ENCODE measurements at places on chromosomes 3 and 15.

DNA sequence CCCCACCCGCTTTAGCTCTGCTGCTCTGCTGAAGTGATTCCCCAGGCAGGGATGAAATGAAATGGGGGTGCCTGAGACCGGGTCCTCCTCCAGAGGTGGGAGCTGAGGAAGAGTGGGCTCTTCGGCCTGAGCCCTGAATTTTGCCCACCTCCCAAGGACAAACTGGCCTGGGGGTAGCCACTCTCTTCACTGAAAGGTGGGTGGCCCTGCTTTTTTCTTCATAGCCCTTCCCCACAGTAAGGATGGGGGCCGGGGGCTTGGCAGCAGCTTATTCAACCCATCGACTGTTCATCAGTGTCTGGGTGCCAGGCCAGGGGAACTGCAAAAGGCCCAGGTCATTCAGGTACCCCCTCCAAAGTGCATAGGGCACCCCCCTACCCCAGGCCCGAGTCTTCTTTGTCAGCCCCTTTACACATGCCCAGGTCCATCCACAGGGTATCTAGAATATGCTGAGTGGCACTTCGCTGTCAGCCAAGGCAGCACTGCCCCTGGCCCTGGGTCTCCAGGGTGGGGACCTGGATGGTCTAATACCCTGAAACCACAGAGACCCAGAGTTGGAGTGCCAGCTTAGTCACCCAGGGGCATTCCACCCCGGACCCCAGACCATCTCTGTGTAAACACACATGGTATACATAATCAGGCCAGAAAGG is 7.9 kb downstream of the SCN5A start:
- DNase-seq, result no peak

- peak; percentile 44 for DNase-seq
Measured at GRCh38 chr3:62805580-62806277, 69.5 kb downstream of the CADPS start.

GRCh38 chr3:15875016-15875689 is 77.4 kb upstream of the ANKRD28 start:
- no peak for DNase-seq

- no peak for DNase-seq
Measured at GRCh38 chr15:57505056-57505715, 86.5 kb upstream of the MYZAP start.

- no peak for DNase-seq
Measured at GRCh38 chr3:133570937-133571320, 2.6 kb upstream of the CDV3 start.

- DNase-seq, result peak; percentile 56
Measured at GRCh38 chr3:62416144-62416543, 42.8 kb upstream of the FEZF2 start.

GRCh38 chr3:116824208-116824607 is 114.6 kb downstream of the TUSC7 start:
- no peak for DNase-seq

DNA sequence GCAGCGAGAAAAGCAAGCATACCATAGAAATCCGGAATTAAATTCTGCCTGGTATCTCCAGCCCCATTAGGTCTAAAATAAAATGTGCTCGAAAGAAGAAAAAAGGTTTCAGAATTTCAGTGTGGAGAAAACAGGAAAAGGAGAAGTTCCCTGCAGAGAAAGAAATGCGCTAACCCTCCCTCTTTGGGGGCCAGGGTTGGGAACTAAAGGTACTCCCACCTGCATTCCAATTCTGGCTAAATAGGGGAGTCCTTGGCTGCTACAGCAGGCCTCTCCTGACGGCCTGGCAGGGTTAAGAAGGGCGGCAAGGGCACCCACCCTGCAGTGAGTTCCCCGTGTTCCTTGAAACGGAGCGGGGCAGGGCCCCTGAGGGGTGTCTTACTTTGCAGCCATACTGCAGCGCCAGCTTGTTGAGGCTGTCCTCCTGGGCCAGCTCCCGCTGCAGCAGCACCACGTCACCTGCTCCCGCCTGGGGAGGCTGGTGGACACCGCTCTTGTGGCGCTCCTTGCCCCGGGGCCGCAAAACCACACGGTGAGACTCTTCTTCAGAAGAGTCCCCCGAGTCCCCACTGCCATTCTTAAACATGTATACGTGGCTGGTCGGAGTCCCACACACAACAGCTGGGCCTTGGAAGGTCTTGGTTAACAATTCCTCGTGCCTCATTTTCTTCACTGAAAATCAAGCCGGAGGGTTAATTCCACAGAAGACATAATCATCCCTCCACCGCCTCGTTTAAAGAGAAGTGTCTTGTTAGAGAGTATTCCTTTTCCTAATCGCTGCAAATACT is 1.7 kb downstream of the LYSMD4 start:
- DNase-seq, result no peak

DNA sequence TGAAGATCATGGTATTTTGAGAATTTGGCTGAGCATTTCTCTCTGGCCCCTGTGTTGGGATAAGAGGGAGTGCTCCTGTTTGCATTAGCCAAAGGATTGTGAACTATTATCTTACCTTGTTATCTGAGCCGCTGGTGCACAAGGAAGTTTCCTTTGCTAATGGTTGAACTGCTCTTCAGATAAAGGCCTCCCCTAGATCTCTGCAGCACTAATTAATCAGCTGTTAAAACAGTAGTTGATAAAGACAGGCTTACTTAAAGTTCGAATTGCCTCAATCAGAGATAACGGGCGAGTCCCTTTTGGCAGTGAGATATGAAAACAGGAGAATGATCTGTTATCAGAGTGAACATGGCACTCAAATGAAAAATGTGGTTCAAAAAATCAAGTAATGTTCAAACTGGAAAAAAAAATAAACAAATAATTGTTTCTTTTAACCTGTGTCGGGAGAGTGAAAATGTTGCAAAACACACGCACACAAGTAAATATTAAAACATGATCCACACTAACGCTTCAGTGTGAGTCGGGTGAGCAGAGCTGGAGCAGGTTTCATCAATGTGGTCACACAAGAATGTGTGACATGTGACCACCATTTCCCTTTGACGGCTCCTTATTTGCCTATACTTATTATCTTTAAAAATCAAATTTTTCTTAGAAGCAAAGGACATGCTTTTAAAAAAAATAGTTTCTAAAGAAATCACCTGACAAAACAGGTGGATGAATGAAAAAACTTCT is 469.1 kb downstream of the SOX2 start:
- DNase-seq, result peak; percentile 29

DNA sequence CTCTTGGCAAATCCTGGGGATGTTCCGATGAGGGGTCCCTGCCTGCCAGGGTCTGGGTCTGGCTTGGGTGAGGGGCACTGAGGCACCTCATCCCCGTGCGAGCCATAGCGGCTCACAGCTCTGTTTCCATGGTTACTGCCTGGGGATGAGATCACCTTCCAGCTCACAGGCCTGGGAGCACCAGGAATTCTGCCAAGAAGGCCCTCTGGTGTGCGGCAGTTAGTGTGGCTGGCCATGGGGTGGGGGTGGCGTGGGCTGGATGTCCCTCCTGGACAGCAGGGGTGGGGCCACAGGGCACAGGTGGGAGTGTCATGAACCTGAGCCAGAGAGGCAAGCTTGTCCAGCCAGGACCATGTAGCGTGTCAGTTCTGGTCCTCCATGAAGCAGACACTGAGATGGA is 22.1 kb upstream of the PRR23E start:
- no peak for DNase-seq

GRCh38 chr15:70437882-70438451 is 325.4 kb downstream of the UACA start:
- no peak for DNase-seq

DNA sequence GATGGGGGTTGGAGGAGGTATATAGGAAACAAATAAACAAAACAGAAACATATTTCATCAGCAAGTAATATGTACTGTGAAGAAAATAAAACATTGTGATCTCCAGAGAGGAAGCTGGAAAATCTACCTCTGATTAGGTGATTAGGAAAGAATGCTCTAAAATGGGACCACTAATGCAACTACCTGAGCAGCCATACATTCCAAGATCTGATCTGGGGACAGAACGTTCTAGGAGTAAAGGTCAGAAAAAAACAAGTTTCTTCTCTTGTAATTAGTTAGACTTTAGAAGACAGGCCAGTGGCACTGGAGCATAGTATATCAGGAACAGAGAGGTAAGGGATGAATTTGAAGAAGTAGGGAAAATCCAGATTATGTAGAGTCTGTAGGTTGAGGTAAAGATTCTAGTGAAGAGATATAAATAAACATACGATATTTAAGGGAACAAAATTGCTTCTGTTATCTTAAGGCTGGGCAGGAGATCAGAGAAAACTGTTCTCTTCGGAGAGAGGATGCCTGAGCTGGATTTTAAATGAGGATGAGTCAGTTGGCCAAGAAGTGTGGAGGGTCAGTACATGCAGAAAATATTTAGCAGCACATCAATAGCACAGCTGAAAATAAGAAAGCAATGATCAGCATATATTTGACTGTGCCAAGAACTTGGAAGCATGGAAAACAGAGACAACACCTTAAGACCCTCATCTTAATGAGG is 429.5 kb downstream of the NLGN1 start:
- no peak for DNase-seq

DNA sequence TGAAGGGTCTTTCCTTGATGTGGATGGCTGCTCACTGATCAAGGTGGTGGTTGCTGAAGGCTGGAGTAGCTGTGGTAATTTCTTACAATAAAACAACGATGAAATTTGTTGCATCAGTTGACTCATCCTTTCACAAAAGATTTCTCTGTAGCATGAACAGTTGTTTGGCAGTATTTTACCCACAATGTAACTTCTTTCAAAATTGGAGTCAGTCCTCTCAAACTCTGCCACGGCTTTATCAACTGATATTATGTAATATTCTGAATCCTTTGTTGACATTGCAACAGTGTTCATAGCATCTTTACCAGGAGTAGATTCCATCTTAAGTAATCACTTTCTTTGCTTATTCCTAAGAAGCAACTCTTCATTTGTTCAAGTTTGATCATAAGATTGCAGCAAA is 252.6 kb downstream of the UBE2E2 start:
- no peak for DNase-seq

DNA sequence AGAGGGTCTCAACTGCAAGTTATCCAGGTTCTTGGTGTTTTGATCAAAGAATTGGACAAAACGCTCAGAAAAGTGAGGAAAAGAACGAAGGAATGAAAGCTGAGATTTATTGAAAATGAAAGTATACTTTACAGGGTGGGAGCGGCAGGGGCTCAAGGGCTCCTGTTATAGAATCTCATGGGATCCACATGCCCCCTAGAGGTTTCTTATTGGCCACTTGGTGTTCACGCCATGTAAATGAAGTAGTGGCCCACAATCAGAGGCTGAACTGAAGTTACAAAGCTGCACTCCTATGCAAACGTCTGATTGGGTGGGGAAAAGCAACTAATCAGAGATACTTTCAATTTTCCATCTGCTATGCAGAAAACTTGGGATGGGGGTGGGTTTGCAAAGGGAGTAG is 216.7 kb downstream of the PTPRG start:
- no peak for DNase-seq

GRCh38 chr3:148833223-148833622 is 5.6 kb downstream of the CPB1 start:
- no peak for DNase-seq

GRCh38 chr3:194865615-194866014 is 179.9 kb downstream of the FAM43A start:
- no peak for DNase-seq

GRCh38 chr3:19065027-19065426 is 83.3 kb upstream of the KCNH8 start:
- peak; percentile 51 for DNase-seq
